MM.1S (cell line): ENCODE measurements at places on chromosomes 13 and 19.

- no peaks in the 10 kb centered on the region for H3K36me3 ChIP-seq
- H3K27ac ChIP-seq, result no peak overlapping the region
- no peak overlapping the region for H3K4me3 ChIP-seq
- no peaks in the 10 kb centered on the region for H3K27me3 ChIP-seq
Measured at GRCh38 chr13:78816154-78816553, 157.2 kb upstream of the OBI1 start.

GRCh38 chr19:6045108-6045507, 65.2 kb downstream of the RFX2 start:
- no peak overlapping the region for H3K4me3 ChIP-seq
- H3K27ac ChIP-seq, result no peak overlapping the region
- H3K4me1 ChIP-seq, result no peaks in the 10 kb centered on the region
- H3K36me3 ChIP-seq, result no peaks in the 10 kb centered on the region

DNA sequence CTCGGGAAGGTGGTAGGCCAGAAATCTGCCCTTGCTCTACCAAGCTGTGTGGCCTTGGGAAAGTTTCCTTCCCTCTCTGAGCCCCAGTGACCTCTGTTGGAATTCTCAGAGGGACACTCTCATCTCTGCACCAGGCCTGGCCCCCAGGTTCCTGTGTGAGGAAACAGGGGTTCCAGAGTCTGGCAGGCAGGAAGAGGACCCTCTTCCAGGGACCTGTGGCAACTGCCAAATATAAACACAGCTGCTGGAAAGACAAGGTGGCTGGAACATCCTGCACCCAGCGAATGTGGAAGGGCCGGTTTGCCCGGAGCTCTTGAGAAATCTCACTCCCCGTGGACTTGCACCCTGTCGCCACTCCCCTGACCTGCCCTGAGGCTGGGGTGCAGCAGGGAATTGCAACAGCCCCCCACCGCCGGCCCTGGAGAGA, 52.8 kb downstream of the GADD45B start:
- no peaks in the 10 kb centered on the region for H3K27me3 ChIP-seq
- no peak overlapping the region for H3K4me3 ChIP-seq
- no peak overlapping the region for H3K27ac ChIP-seq
- DNase-seq, result no peak
- no peaks in the 10 kb centered on the region for H3K36me3 ChIP-seq

DNA sequence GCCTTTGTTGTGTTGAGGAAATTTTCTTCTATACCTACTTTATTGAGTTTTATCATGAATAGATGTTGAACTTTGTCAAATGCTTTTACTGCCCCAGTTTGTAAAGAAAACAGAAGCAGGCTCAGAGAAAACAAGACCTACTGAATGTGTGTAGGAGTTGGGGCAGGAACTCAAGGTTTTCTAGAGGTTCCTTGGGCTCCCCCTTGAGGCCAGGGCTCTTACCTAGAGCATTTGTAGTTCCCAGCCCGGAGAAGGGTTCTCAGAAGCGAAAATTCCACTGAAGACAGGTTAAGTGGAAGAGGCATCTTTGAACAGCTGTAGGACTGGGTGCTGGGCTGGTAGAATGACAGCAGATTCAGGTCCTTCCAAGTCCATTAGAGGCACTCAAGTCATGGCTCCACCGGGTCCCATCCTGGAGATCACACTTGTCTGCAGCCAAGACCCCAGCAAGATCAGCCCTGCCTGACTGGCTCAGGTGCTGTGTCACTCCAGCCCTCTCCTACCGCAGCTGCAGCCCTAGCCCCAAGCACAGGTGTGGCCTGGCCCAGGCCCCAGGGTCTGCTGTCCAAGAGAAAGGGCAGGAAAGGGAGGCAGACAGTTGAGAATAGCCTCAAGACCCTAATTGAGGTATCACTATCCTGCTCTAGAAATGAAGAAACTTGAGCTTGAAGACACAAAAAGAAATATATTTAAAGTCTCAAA, 425.5 kb downstream of the PCDH20 start:
- no peak for DNase-seq
- H3K36me3 ChIP-seq, result no peaks in the 10 kb centered on the region
- no peaks in the 10 kb centered on the region for H3K27me3 ChIP-seq

GRCh38 chr13:39590466-39591036, 12.4 kb downstream of the LHFPL6 start:
- H3K27ac ChIP-seq, result no peak overlapping the region
- H3K4me1 ChIP-seq, result no peaks in the 10 kb centered on the region
- H3K36me3 ChIP-seq, result no peaks in the 10 kb centered on the region
- no peaks in the 10 kb centered on the region for H3K27me3 ChIP-seq

DNA sequence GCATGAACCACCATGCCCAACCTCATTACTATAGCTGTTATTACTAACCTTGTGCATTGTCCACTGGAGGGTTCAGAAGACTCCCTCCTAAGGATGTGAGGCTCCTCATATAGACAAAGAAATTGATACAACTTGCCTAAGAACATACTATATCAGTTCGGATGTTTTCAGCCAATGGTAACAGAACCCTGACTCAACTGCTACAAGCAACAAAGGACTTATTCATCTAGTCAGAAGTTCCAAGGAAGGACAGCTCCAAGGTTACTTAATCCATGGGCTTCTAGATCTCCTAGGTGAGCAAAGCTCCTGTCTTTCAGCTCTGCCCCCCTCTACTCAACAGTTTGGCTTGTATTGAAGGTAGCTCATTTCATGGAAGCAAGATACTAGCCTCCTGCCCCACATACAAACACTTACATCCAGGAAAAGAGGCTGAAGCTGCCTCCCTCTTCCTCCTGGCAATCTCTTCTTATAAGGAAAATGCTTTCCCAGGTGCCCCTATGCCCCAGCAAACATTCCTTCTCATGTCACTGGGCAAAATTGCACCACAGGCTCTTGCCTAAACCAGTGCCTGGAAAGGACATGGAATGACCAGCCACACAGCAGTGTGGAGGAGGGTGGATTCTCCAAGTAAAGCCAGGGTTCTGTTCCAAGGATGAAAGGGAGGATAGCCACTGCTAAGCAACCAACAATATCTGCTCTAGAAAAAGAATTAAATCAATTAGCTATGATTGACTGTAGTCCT, 497.8 kb downstream of the FOXO1 start:
- no peak overlapping the region for H3K27ac ChIP-seq
- H3K4me3 ChIP-seq, result no peak overlapping the region
- H3K36me3 ChIP-seq, result no peaks in the 10 kb centered on the region
- no peaks in the 10 kb centered on the region for H3K4me1 ChIP-seq

DNA sequence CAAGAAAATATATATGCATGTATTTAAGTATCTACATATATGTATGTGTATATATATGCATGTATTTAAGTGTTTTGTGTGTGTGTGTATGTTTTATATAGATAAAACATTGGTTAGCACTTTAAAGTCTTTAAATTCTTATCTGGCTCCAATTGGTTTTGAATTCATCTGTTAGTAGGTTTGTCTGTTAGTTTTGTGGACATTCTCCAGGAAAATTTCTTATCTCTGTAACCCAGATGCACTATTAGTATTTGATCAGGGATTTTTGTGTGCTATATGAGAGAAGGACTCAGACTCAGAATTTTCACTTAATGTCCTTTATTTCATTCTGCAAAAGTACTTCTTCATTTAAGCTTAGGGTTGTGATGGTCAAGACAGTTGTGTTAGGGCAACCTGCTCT, 103.1 kb downstream of the ITGBL1 start:
- H3K36me3 ChIP-seq, result no peaks in the 10 kb centered on the region
- no peak overlapping the region for H3K27ac ChIP-seq
- no peak for DNase-seq
- H3K4me1 ChIP-seq, result no peaks in the 10 kb centered on the region
- H3K27me3 ChIP-seq, result no peaks in the 10 kb centered on the region

GRCh38 chr19:35069696-35070095, 28.2 kb downstream of the HPN start:
- peaks cover 58% of the 10 kb centered on the region for H3K27me3 ChIP-seq
- no peak for DNase-seq
- H3K27ac ChIP-seq, result no peak overlapping the region

- no peaks in the 10 kb centered on the region for H3K4me1 ChIP-seq
- no peaks in the 10 kb centered on the region for H3K36me3 ChIP-seq
- no peak overlapping the region for H3K27ac ChIP-seq
- no peaks in the 10 kb centered on the region for H3K27me3 ChIP-seq
Measured at GRCh38 chr13:21709697-21710096, 38.8 kb downstream of the FGF9 start.

- DNase-seq, result no peak
- H3K27me3 ChIP-seq, result no peaks in the 10 kb centered on the region
- H3K36me3 ChIP-seq, result 0 out of 2 replicates have a peak, but pooled peaks cover 3% of the 10 kb centered on the region
- H3K27ac ChIP-seq, result no peak overlapping the region
Measured at GRCh38 chr19:45785781-45786532, 3.7 kb upstream of the DMPK start.

DNA sequence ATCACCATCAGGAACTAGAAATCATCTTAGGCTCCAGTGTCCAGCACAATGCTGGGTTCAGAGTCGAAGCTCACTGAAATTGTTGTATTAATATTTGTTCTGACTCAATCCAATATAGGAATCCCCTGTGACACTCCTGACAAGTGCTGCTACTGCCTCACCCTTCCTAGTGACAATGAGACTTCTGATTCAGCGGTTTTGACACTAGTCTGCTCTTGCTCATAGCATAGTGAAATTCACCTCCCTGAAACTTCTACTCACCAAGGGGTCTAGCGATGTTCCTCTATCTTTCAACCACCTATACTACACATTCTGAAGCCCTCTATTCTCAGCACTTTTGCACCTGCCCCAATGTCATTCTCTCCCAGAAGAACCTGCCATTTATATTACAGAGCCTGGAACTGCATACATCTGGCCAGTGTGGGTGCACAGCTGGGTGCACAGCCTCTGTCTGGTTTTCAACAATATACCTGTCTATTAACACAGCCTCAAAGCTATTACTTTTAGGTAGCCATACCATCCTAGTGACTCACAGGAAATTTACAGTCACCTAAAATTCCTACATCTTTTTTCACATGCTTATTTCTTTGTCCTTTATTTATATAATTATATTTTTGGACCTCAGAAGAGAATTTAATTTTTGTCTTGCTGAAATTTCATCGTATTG, 88.3 kb downstream of the DOCK9 start:
- no peak overlapping the region for H3K27ac ChIP-seq
- 0 out of 2 replicates have a peak, but pooled peaks cover 4% of the 10 kb centered on the region for H3K36me3 ChIP-seq
- H3K4me1 ChIP-seq, result no peaks in the 10 kb centered on the region
- no peaks in the 10 kb centered on the region for H3K27me3 ChIP-seq
- DNase-seq, result peak; percentile 21

DNA sequence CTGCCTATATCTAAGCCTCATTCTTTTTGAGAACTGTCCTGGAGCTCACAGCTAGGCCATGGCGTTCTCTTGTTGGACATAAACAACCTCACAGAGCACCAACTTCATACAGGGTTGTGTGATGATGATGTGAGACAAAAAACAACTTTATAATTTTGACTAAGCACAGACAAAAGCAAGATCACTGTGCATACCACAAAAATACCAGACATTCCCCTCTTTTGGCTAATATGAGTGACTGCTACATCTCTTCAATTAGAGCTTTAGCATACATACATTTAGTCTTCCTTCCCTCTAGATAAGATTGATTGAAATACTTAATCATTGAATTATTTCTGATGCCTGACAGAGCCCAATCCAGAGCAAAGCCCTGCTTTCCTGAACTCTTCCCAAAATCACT, 8.3 kb downstream of the MAB21L1 start:
- H3K27me3 ChIP-seq, result no peaks in the 10 kb centered on the region
- no peak overlapping the region for H3K4me3 ChIP-seq
- H3K4me1 ChIP-seq, result no peaks in the 10 kb centered on the region
- no peak overlapping the region for H3K27ac ChIP-seq

DNA sequence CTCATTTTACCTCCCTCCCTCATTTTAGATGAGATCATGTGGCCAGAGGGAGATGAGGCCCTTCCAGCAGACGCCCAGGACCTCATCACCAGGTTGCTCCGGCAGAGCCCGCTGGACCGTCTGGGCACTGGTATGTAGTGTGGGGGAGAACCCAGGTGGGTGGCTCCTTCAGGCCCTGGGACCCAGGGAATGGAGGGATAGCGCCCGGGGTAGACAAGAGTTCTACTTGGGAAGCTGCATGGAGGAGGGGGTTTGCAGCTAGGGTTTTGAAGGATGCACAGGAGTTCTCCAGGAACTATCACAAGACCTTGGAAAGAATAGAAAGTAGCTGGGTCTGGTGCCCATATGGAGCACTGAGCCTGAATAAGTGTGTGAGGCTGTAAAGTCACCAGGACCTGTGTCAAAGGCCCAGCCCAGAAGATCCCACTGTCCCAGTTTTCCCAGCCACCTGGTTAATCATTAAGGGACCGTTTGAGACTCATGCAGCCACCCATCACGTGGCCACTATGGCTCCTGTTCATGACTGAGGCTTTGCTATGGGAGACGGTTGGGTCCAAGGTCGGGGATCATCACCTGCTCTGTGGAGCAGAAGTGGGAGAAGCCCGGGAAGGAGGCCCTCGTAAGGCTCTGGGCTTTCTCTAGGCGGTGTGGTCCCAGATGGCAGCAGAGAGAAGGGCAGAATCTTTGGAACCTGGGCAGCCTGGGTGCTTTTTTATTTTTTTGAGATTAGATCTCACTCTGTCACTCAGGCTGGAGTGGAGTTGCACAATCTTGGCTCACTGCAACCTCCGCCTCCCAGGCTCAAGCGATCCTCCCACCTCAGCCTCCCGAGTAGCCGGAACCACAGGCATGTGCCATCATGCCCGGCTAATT, 17.0 kb upstream of the PIK3R2 start:
- no peaks in the 10 kb centered on the region for H3K36me3 ChIP-seq
- H3K4me1 ChIP-seq, result no peaks in the 10 kb centered on the region
- DNase-seq, result no peak
- H3K27me3 ChIP-seq, result no peaks in the 10 kb centered on the region
- H3K27ac ChIP-seq, result no peak overlapping the region
- H3K4me3 ChIP-seq, result no peak overlapping the region

- no peaks in the 10 kb centered on the region for H3K4me1 ChIP-seq
- no peak overlapping the region for H3K4me3 ChIP-seq
- DNase-seq, result no peak
- H3K36me3 ChIP-seq, result no peaks in the 10 kb centered on the region
- H3K27me3 ChIP-seq, result no peaks in the 10 kb centered on the region
- H3K27ac ChIP-seq, result no peak overlapping the region
Measured at GRCh38 chr19:29671393-29672160, 6.3 kb downstream of the PLEKHF1 start.

DNA sequence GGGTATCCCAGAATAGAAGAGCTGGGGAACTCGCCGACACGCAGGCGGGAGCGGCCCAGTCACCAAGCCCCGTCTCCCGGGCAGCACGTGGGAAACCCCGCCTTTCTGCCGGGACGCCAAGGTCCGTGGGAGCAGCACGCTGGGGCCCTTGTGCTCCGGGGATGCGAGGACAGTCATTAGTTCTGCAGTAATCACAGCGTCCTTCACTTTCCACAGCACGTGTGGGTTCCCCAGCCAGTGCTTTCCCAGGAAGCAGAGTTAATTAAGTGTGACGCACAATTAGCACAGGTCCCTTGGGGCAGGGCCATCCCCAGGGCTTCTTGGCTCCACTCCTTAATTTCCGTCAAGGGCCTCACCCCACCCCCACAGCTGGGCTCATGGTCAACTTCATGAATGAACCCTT, 64.3 kb upstream of the C13orf46 start:
- H3K4me3 ChIP-seq, result no peak overlapping the region
- no peaks in the 10 kb centered on the region for H3K4me1 ChIP-seq
- no peak overlapping the region for H3K27ac ChIP-seq
- no peaks in the 10 kb centered on the region for H3K27me3 ChIP-seq
- no peak for DNase-seq
